ENCODE measurements at places on chromosomes 6 and 20.

DNA sequence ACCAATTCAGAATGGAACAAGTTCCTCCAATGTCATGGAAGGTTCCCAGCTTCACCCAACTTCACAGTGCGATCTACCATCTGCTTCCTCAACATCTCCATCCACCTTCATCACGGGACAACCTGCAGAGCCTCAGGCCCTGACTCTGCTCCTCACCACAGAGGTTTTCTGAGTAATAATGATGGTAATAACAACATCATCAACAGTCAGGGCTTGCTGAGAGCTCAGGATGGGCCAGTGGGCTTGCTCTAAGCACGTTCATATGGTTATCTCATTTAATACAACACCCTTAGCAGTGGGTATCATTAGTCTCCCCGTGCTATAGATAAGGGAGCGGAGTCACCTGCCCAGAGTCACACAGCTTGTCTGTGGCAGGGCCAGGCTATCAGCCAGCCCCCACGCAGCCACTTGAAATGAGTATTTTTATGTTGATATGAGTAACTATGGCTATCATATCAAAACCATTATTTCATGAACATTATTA is 38.6 kb downstream of the PREX1 start:
- no peak for DNase-seq

DNA sequence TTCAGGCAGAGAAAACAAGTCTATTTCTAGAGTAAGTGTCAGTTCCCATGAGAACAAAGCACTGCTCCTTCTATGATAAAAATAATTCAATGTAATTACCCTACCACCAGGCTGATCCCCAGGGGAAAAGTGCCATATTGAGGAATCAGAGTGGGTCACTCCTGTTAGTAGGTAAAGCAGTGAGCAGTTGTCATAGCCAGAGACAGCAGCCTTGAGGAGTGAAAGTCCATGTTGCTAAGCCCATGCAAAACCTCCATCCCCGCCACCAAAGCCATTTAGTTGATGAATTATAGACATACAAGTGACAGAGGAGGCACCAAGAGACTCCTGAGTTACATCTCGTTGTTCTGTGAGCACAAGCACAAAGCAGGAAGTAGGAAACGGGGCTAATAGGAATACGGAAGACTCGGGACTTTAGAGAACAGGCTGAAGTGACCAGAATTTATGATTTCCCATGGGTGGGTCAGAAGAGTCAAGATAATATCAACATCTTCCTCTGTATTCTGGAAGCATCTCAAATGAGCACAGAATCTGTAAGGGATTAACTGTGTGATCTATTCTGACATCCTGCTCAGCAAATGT is 197.9 kb downstream of the MAFB start:
- no peak for DNase-seq

- no peak for DNase-seq
These were observed 121.1 kb downstream of the FOXA2 start for GRCh38 chr20:22462975-22463914.

DNA sequence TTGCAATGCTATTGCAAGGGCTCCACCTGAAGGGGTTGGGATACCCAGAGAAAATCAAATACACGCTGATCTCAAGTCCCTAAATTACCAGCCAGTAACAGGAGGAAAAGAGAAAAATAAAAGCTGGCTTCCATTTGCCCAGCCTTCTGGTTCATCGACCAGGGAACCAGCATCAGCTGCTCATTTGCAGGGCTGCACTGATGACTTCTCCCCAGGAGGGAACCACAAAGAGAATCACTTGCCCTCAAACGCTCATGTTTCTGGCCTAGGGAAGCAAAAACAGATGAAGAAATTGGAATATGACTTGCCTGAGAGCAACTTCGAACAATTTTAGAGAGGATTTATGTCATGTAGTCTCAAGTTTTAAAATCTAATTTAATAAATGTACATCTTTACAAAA is 119.7 kb downstream of the SH3BGRL2 start:
- no peak for DNase-seq

- no peak for DNase-seq
These were observed 23.8 kb upstream of the SAMHD1 start for GRCh38 chr20:36975099-36975818.

GRCh38 chr6:10528158-10528981 is 7.2 kb downstream of the GCNT2 start:
- no peak for DNase-seq

DNA sequence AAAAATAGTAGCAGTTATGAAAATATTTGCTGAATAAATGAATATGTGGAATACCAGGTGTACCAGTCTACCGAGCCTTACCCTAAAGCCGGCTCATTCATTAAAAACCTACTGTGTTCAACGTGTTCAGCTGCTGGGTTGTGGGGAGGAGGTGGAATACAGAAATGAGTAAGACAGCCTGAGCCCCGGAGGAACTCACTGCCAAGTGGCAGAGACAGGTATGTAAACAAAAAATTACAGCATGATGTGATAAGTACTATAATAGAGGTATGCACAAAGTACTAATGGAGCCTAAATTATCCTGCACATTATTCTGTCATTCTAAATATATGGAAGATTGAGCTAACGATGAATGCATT is 6.8 kb upstream of the ADTRP start:
- no peak for DNase-seq

DNA sequence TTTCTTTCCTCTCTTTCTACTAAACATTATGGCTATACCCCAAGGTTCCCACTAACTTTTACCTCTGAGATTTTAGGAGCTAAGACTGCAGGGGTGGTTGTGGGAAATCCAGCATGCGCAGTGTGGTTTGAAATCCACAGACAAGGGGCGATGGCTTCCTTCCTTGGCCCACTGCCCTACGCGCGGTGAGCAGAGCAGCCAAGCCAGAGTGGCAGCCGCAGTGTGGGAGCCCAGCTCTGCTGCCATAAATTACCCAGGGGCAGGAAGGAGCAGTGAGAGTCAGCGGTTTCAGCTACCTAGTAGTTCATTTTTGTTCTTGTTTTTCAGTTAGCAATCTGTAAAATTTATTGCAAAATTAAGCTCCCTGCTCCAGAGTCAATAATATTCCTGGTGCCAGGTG is 101.4 kb downstream of the BMP2 start:
- DNase-seq, result no peak

- no peak for DNase-seq
These were observed 592.3 kb downstream of the PHF3 start for GRCh38 chr6:64227863-64228262.

DNA sequence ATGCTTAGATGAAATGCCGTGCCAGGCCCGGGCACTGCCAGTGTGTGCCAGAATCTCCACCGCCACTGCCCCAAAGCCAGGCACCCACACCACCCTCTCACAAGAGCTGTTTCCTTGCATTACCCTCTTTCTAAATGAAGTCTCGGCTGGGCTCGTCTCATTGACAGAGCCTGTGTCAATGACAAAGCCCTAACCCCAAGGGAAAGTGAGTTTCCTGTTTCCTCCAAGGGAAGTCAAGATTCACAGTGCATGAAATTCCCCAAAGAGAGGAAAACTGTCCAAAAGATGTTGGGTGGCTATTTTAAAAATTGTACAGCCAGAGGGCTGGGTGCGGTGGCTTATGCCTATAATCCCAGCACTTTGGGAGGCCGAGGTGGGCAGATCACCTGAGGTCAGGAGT is 75.4 kb upstream of the AKAP12 start:
- DNase-seq, result no peak

DNA sequence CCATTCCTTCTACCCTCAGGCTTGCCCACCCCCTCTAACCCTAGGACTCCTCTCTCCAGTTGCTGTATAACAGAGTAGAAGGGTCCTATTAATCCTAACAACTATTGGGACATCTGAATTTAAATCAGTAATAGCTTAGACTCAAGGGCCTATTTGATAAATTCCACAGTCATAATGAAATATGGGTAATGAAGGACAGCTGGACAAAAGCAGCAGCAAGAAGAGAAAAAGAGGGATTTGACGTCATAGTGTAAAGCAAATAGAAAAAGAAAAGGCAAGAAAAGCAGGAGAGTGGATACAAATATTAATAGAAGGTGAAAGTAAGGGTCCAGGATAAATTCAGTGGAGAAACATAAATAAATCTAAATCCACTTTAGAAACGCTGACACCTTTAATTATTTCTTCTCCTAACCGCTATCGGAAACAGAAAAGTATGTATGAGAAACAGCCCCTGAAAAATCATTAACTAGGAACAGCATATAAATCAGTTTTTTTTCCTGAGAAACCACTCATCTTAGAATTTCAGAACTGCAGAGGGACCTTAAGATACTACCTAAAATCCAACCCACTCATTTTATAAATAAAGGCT is 12.8 kb downstream of the FKBP5 start:
- DNase-seq, result no peak

GRCh38 chr6:2950713-2951112 is 20.7 kb downstream of the SERPINB6 start:
- DNase-seq, result no peak

GRCh38 chr6:85062884-85063283 is 298.5 kb upstream of the TBX18 start:
- no peak for DNase-seq

- DNase-seq, result no peak
These were observed 92.4 kb downstream of the COL9A1 start for GRCh38 chr6:70210462-70210861.

- peak; percentile 27 for DNase-seq
These were observed 2.8 kb upstream of the DIDO1 start for GRCh38 chr20:62929051-62929538.

DNA sequence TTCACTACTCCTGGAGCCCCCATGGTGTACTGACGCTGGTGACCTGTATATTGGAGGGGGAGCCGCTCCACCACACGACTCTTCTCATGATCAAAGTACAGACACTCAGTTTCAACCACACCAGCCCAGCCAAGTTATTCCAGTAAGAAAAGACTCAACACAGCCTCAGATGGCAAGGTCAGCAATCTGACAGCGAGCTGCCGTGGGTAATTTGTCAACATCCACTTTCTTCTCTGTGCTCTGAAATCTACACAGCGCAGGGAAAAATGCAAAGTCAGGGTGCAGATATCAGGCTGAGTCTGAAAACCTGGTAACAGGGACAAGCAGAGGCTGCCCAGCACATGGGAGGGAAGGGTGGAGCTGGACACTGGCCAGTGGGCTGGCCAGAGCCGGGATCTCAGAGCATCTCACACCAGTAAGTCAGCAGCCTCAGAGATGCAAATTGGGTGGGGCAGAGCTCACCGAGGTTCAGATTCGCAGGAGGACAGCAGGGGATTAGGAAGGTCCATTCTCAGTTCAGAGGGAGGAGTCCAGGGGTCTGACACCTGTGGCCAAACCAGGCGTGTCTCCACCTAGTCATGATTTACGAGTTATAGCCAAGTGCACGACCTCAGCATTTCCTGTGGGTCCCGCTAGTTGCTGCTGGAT is 44.5 kb upstream of the RPS6KA2 start:
- DNase-seq, result no peak

DNA sequence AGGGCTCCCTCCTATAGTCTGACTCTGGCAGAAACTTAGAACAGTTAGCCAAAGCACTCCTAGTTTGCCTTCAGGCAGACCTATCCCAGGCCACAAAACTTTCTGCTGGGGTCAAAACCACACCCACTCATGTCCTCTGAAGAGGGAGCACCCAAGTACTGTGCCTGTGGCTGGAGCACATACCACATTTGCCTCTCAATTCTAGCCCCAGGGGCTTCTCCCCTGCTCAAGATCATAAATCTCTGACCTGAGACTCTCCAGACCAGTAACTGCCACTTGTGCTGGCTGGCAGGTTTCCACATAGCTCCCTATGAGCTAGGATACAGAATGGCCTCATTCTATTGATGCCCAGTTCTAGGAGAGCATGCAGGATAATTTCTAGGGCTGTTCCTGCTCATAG is 781.0 kb downstream of the EYS start:
- DNase-seq, result no peak

DNA sequence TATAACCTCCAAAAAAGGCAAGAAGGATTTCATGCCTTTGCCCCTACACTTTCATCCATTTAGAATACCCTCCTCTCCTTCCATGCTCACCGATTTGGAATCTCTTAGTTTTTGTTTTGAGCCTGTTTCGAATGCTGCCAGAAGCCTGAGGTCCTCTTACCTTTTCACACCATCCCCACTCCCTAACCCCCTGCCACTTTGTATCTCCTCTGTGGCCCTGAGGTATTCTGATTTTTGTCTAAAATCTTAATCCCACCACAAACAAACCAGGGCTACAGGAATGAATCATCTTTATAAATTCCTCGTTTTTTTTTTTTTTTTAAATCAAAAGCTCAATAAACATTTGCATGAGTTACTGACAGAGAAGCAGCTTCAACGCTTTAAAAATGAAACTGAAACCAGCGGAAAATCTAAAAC is 1.6 kb upstream of the RPS12 start:
- no peak for DNase-seq

GRCh38 chr6:49531774-49532569 is 18.5 kb upstream of the C6orf141 start:
- DNase-seq, result no peak

- DNase-seq, result no peak
These were observed 44.6 kb downstream of the APCDD1L start for GRCh38 chr20:58470336-58471192.

- no peak for DNase-seq
These were observed 13.7 kb downstream of the KCNS1 start for GRCh38 chr20:45087097-45087790.

DNA sequence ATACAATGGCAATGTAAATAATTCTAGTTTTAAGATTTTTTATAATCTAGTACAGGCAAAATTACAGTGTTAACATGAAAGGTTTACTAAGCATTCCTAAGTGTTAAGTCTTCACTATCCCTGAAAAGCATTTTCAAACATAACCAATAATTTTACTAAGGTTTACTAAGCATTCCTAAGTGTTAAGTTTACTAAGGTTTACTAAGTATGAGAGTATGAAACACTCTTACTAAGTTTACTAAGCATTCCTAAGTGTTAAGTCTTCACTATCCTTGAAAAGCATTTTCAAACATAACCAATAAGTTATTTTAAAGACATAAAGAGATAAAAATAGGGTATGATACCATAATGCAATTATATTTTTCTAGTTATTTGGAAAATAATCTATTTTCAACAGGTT is 82.6 kb downstream of the PRSS35 start:
- DNase-seq, result no peak

GRCh38 chr20:24698706-24699206 is 229.3 kb downstream of the SYNDIG1 start:
- DNase-seq, result no peak

DNA sequence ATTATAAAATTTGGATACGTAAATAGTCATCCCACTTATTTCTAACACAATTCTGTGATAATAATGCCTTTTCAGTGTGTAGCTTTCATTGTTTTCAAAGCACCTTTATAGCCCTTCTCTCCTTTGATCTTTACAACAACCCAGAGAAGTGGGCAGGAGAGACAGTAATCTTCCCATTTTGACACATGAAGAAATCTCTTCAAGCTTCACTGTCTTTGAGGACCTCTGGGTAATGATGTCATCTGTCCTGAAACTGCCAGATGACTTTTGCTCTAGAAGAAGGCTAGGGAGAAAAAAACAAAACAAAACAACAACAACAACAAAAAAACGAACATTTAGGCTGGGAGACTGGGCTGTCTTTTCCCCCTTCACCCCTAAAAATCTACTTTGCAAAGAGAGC is 203.0 kb downstream of the KCNQ5 start:
- no peak for DNase-seq

- no peak for DNase-seq
These were observed 624.1 kb downstream of the CD109 start for GRCh38 chr6:74320074-74320473.

Measured in stimulated activated CD4-positive, alpha-beta T cell treated with anti-CD3 and anti-CD28 coated beads, TNF-alpha, amount 100 ng/mL, for 48 hours (primary cell).